ENCODE measurements at places on chromosomes 4 and X. TPM values are rescaled to one million over a fixed set of nuclear protein-coding genes. Genes with fewer than 3 reads are reported as not detected.
A peak's percentile ranks its signal among the peaks of the same experiment; 100 is the strongest.

- H3K36me3 ChIP-seq, result no peaks in the 10 kb centered on the region
- H3K4me1 ChIP-seq, result peaks cover 30% of the 10 kb centered on the region
- no peak for DNase-seq
Measured at GRCh38 chr4:121073004-121073435, 685 bp upstream of the NDNF start.

- H3K27ac ChIP-seq, result no peak overlapping the region
- DNase-seq, result no peak
- H3K27me3 ChIP-seq, result no peaks in the 10 kb centered on the region
- no peak overlapping the region for H3K4me3 ChIP-seq
- H3K36me3 ChIP-seq, result peaks cover 3% of the 10 kb centered on the region
Measured at GRCh38 chrX:8273451-8273895, 102.4 kb upstream of the VCX2 start.

- H3K27me3 ChIP-seq, result no peaks in the 10 kb centered on the region
- no peak for DNase-seq
- H3K4me1 ChIP-seq, result no peaks in the 10 kb centered on the region
- peaks cover 2% of the 10 kb centered on the region for H3K36me3 ChIP-seq
- no peak overlapping the region for H3K27ac ChIP-seq
Measured at GRCh38 chrX:9037296-9037695, 3.4 kb upstream of the FAM9B start.

- H3K4me3 ChIP-seq, result no peak overlapping the region
- no peaks in the 10 kb centered on the region for H3K27me3 ChIP-seq
- no peak overlapping the region for H3K27ac ChIP-seq
Measured at GRCh38 chrX:154329294-154329693, 33.7 kb downstream of the TKTL1 start.

DNA sequence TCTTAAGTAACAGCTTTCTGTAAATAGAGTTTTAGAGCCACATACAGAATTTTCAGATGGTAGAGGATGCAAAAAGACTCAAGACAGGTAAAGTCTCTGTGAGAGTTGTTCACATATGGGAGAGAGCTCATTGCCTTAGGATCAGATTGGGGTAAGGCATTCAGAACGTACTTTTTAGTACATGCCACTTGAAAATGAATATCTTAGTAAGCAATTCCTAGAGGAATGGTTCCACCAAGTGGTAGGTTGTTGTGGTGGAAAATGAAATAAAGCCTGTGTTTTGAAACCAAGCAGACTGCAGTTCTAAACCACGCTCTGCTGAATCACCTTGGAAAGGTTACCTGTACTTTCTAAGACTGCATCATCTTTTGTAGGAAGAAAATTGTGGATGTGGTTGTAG, 547.0 kb upstream of the LCORL start:
- H3K4me3 ChIP-seq, result no peak overlapping the region
- H3K27ac ChIP-seq, result no peak overlapping the region
- H3K27me3 ChIP-seq, result no peaks in the 10 kb centered on the region
- H3K4me1 ChIP-seq, result peaks cover 5% of the 10 kb centered on the region

GRCh38 chr4:54746218-54746617, 88.5 kb downstream of the KIT start:
- no peaks in the 10 kb centered on the region for H3K27me3 ChIP-seq
- DNase-seq, result no peak
- no peak overlapping the region for H3K27ac ChIP-seq
- peaks cover 8% of the 10 kb centered on the region for H3K4me1 ChIP-seq
- H3K36me3 ChIP-seq, result peaks cover 25% of the 10 kb centered on the region

GRCh38 chrX:38857736-38858523, 56.7 kb downstream of the MID1IP1 start:
- H3K27ac ChIP-seq, result peak overlapping the region; percentile 87
- H3K36me3 ChIP-seq, result no peaks in the 10 kb centered on the region
- H3K27me3 ChIP-seq, result no peaks in the 10 kb centered on the region
- no peak for DNase-seq
- H3K4me3 ChIP-seq, result peak overlapping the region; percentile 55

- H3K4me1 ChIP-seq, result peaks cover 5% of the 10 kb centered on the region
- DNase-seq, result no peak
- no peaks in the 10 kb centered on the region for H3K36me3 ChIP-seq
- H3K4me3 ChIP-seq, result no peak overlapping the region
- no peak overlapping the region for H3K27ac ChIP-seq
- H3K27me3 ChIP-seq, result peaks cover 20% of the 10 kb centered on the region
Measured at GRCh38 chr4:55032179-55032578, 93.2 kb downstream of the KDR start.

DNA sequence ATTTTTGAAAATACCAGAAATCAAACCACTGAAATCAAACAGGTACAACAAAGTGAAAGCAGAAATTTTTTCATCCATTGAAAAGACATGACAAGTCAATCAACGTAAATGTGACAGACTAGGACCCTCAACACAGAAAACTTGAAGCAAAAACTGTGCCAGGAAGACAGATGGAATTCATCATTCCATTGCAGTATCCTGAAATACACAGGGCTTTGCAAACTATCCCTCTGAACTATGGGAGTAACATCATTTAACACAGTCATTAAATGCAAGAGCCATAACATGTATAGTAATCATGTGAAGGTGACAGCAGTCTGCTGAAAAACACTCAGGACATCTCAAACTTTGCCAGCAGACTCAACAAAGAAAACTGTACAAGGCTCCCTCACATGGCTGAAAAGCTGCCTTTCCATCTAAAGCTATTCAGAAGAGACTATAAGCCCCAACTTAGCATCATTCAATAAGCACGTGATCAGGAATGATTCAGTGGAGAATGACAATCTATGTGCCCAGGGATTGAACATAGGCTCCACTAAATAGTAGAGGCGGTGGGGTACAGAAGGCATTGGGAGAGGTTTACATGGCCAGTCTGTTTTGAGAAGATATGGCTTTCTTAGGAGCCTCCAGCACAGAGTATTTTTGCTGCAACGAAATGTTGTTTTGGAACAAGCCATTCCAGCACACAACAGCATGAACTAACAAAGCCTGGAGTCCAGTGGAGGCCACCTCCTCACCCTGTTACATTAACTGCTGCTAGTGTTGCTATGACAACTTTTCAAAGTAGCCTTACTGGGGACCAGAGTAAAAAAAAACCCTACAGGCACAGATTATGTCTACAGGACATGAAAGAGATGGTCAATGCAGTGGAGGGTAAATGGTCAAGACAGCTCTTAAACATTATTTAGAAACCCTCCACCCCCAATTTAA, 274.5 kb upstream of the NOCT start:
- peak; percentile 5 for DNase-seq
- H3K27ac ChIP-seq, result no peak overlapping the region
- H3K4me1 ChIP-seq, result peaks cover 25% of the 10 kb centered on the region
- no peaks in the 10 kb centered on the region for H3K36me3 ChIP-seq
- no peak overlapping the region for H3K4me3 ChIP-seq

The QRFPR gene
- 0.41 TPM for total RNA-seq

The FGFBP1 gene
- not detected for total RNA-seq

The ADH7 gene
- not detected for total RNA-seq

Data from neural crest cell (in vitro differentiated cells).